ENCODE measurements at places on chromosomes 7 and 10. TPM values are rescaled to one million over a fixed set of nuclear protein-coding genes. Genes with fewer than 3 reads are reported as not detected.

The MUC3A gene
- not detected for total RNA-seq

The ACTL6B gene
- total RNA-seq = not detected

The CDHR1 gene
- total RNA-seq = under 0.01 TPM

The TMEM229A gene
- total RNA-seq = not detected

The SGCE gene
- total RNA-seq = 184 TPM

The HOXA3 gene
- 3.7 TPM for total RNA-seq

The MACC1 gene
- total RNA-seq = not detected

The NRCAM gene
- 13.6 TPM for total RNA-seq

The NPTX2 gene
- total RNA-seq = 3.1 TPM

The GPER1 gene
- total RNA-seq = 5.2 TPM

The SNCG gene
- 4.2 TPM for total RNA-seq

The TAS2R41 gene
- not detected for total RNA-seq

The STK31 gene
- total RNA-seq = 1.0 TPM

The PTER gene
- 9.9 TPM for total RNA-seq

The PAX2 gene
- total RNA-seq = not detected

The OR9A2 gene
- not detected for total RNA-seq

The ZNF22 gene
- 25.6 TPM for total RNA-seq

The CTAGE6 gene
- 2.1 TPM for total RNA-seq

The RSPH10B gene
- 2.1 TPM for total RNA-seq

The BAMBI gene
- total RNA-seq = 4.2 TPM

The AKAP9 gene
- 57.9 TPM for total RNA-seq

The GRM3 gene
- under 0.01 TPM for total RNA-seq

The ZPBP gene
- total RNA-seq = not detected

The CHST12 gene
- total RNA-seq = 1.0 TPM

The AMPH gene
- total RNA-seq = 9.4 TPM

The ERVW-1 gene
- total RNA-seq = not detected

The COX15 gene
- 30.3 TPM for total RNA-seq
